ENCODE measurements at places on chromosomes 3 and 15.
A peak's percentile ranks its signal among the peaks of the same experiment; 100 is the strongest.

- DNase-seq = no peak
Measured at GRCh38 chr3:132870541-132870940, 148.3 kb upstream of the NPHP3 start.

DNA sequence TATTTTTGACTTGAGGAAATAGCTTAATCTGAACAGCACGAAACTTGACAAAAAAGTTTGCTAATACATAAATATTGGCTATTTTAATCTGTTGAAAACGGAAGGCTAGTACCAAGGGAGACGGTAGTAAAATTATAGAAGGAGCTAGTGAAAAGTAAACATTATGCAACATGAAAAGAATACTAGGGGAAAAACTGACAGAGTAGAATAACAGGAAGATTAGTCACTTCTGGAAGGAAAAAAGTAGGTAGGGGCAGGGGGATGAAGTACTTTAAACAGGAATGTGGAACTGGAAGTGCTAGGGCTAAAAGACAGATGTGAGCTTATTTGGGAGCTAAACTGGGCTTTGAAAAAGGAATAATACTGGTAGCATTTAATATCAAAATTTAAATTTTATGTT, 60.1 kb downstream of the MBNL1 start:
- DNase-seq = peak; percentile 34

GRCh38 chr3:104632947-104633346, 733.8 kb upstream of the ALCAM start:
- no peak for DNase-seq

GRCh38 chr15:65101411-65101890, 13.5 kb downstream of the UBAP1L start:
- DNase-seq = peak; percentile 50

GRCh38 chr3:99883693-99884092, 66.0 kb downstream of the CMSS1 start:
- DNase-seq = no peak

DNA sequence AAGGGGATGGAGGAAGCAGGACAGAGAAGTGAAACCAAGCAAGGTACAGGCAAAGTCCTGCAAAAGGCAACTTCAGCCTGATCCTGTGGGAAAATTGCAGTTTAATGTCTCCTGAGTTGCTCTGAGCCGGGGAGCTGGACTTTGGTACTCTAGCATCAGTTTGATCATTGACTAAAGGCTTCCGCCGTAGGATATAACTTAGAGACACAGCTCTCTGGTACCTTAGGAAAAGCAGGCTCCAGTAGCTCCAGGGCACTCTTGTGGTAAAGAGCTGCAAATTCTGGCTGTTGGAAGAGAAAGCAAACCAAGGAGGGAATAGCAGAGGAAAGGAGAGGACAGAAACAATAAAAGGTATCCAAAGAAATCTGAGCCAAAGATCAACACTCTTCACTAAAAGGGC, 521.1 kb downstream of the PLOD2 start:
- DNase-seq = no peak

DNA sequence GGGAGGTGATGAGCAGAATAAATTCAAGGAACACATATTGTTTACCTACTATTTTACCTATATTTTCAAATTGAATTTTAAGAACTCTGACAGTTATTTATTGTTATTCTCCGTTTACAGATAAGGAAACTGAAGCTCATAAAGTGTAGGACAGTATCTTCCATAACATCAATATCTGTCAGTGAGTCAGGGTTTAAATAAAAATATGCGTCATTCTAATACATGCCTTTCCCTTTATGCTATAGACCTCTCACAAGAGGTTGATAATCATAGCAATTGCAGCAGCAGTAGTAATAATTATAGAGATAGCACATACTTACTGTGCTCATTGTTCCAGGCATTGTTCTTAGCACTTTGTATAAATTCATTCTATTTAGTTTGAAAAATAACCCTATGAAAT, 101.1 kb downstream of the EPHA6 start:
- DNase-seq = no peak

DNA sequence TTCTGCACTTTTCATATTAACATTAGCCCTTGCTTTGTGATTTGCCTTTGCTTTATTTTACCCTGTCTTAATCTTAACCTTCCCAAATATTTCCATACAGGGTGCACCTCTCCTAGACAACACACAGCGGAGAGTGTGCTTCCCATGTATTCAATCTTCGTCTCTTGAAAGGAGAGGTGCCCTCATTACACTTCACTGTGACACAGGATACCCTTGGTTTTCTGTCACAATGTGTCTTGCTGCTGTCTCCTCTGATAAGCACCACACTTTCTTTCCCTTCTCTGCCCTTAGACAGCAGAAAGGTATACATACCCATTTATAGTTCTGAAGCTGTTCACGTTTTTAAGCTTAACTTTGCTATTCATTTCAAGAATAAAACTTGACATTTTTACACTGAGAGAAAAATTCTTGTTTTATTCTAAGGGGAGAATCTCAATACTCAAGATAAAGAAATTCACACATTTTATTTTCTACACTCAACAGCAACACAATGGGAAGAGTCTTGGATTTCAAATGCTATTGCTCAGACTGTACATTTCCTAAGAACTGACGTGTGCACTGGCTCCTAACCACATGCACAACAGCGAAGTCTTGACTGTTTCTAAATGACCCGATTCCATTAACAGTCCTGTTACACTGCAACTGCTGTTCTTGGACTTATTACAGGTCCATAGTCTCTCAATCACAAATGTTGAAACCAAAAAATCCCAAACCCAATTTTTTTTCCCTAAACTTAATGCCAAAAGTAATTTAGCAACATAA, 21.1 kb downstream of the ZXDC start:
- DNase-seq = no peak

- DNase-seq = no peak
Measured at GRCh38 chr3:179603321-179603720, 1.1 kb downstream of the MRPL47 start.

DNA sequence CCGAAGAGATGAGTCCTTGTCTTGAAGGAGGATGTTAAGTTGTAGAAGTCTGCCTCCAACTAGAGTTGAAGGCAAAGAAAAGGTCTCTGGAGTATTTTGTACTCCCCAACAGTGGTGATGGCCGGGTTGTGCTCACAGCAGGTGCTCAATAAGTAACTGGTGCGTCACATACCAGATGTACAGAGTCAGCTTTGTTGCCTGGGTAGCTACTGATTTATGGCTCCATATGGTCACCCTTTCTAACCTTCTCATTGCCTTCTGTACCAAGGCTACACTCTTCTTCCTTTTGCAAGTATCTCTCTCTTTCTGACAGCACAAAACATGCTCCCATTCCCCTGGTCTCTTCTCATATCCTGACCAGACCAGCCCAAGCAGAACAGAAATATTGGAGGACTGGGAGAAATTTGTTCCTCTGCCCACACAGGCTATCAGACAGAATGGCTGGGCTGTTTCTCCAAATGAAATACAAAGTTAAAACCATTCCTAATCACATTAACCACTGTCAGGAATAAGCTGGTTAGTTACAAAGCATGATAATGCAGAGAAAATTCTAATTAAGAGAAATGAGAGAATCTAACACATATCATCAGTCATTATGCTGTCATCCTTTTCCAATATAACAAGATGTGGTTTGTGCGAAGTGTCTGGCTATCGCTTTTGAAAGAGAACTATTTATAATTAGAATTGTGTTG, 150.1 kb upstream of the LRRN1 start:
- DNase-seq = no peak

DNA sequence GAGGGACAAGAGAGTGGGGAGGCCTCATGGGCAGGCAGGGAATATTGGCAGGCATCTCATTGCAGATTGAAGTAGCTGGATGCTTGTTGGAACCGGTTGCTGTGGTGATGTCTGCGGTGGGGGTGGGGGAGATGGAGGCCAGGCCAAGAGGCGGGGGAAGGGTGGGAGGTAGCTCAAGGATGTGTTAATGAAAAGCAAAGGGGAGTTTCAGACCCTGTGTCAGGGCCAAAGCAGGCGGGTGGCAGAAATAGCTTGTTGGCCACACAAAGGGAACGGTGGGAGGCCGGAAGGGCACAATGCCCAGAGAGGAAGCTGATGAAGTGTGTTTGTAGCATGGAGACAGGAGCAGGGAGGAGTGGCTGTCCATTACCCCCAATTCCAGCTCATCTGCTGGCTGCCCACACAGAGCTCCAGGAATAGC, 28.0 kb downstream of the CCDC33 start:
- DNase-seq = no peak

DNA sequence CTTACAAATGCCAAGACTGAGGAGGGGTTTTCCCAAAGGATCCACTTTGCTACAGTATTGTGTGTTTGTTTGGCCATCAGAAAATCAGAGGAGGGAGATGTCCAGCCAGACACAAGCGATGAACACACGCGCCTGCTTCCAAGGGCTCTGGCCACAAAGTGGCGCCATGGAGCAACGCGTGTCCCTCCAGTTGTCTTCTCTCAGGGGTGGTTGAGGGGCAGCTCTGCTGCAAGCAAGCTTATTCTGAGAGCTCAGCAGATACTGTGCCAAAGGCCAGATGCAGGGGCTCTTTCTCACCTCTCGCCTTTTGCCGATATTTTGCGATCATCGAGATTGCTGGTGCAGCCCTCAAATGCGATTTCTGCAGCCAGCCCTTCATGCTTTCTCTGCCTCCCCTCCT, 88.9 kb upstream of the OSBPL11 start:
- no peak for DNase-seq

GRCh38 chr3:55855311-55855710, 368.2 kb upstream of the WNT5A start:
- DNase-seq = no peak

- DNase-seq = no peak
Measured at GRCh38 chr3:114623420-114624046, 329.7 kb downstream of the TIGIT start.

DNA sequence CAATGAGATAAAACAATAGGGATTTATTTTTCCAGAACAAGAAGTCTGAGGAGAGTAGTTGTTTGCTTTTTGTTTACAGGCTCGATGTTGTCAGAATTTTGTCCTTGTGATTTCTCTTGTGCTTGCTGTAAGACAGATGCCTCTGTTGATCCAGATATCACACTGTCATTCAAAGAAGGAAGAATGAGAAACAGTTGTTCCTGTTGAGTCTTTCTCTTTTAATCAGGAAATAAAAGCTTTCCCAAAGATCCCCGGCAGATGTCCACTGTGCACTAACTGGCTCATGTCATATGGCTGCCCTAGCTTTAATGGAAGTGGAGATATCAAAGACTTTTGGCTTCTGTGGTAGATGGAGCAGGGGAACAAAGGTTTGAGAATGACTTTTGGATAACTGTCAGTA, 6.8 kb downstream of the SERPINI1 start:
- no peak for DNase-seq

- DNase-seq = no peak
Measured at GRCh38 chr3:5095886-5096285, 26.2 kb upstream of the ARL8B start.

- no peak for DNase-seq
Measured at GRCh38 chr3:8872261-8872660, 91.0 kb downstream of the RAD18 start.

- DNase-seq = no peak
Measured at GRCh38 chr15:69118089-69118488, 42.3 kb upstream of the GLCE start.

DNA sequence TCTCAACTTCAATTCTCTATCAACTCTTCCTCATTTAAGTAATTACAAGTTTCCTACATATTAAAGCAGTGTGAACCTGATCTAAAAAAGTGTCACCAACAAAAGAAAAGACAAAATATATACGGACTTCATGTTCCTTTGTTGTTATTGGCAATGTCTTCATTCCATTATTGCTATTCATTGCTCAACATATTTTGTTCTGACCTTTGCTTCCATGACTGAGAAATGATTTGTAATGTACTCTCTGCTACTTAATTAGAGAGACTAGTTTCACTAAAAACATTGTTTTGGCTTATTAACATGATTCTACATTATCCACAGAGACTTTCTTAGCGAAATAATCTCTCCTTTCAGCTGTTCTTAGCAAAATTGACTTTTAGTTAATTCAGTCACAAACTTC, 657.2 kb upstream of the ROBO1 start:
- DNase-seq = no peak

DNA sequence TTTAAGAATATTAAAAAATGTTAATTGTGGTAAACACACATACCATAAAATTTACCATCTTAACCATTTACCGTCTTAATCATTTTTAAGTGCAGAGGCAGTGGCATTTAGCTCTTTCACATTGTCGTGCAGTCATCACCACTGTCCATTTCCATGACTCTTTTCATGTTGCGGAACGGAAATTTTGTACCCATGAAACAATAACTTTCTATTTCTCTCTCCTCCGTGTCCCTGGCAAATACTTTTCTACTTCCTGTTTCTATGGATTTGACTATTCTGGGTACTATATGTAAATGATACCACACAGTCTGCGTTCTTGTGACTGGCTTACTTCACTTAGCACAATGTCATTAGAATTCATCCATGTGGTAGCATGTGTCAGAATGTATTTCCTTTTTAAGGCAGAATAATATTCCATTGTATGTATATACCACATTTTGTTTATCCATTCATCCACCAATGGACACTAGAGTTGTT, 27.9 kb downstream of the AKAP13 start:
- DNase-seq = peak; percentile 80

DNA sequence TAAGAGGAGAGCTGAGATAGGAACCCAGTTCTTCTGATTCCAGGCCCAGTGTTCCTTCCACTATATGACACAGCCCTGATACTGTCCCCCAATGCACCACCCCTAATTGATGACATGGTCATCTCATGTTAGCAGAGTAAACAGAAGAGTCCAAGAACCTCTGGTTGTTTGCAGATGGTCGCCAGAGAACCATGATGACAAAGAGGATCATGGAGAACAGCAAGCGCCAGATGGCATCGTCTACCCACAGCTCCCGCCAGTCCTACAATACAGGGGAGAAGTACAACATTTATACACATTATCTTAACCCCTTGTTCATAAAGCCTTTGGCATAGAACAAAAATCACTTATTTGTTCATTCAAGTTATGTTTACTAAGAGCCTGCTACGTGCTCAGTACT, 18.5 kb upstream of the VPS39 start:
- no peak for DNase-seq

All from activated CD4-positive, alpha-beta T cell treated with anti-CD3 and anti-CD28 coated beads, Interleukin-2, amount 50 U/mL, for 16 hours (primary cell).